ENCODE measurements at places on chromosomes 3 and 15. TPM values are rescaled to one million over a fixed set of nuclear protein-coding genes. Genes with fewer than 3 reads are reported as not detected.

PPCDC gene
- total RNA-seq: 12.2 TPM

ECE2 gene
- total RNA-seq: not detected

DUOX1 gene
- total RNA-seq: 11.0 TPM

STAC gene
- 0.79 TPM for total RNA-seq

APOD gene
- total RNA-seq: not detected

LRRIQ4 gene
- total RNA-seq: under 0.01 TPM

RASGRP1 gene
- 0.11 TPM for total RNA-seq

HYAL1 gene
- total RNA-seq: 4.2 TPM

ZNF385D gene
- total RNA-seq: not detected

CELSR3 gene
- 1.6 TPM for total RNA-seq

XCR1 gene
- under 0.01 TPM for total RNA-seq

IQCH gene
- 4.3 TPM for total RNA-seq

CCDC54 gene
- total RNA-seq: not detected

Measured in placental epithelial cell (primary cell).